ENCODE measurements at places on chromosomes 1 and 21.

DNA sequence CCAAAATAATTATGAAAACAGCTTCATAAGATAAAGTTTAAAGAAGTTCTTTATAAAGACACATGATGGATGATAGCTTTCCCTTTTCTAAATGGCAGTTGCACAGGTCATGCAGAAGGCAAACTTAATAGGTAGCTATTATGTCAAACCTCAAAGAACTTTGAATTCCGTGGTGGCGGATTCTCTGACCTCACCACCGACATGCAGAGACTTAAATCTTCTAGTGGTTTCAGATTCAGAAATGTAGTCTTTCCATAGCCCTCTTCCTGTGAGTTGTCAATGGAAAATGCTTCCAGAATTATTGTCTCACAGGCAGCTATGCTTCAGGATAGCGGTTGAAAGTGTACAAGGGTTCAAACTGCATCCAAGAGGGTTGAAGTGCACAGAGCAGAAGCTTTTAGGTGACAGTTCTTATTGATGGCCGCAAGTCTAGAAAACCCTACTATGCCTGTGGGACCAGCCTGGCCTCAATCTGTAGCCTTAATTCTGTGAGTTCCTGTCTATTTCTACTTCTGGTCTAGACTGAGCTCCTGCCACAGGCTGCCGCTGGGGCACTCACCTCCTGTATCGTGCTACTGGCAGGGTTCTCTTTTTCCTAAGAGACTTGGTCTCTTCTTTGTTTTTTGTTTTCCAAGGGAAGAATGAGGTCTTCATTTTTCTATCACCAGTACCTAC is 117.0 kb upstream of the ERRFI1 start:
- no peak for DNase-seq

GRCh38 chr1:66090859-66091457 is 298.3 kb downstream of the PDE4B start:
- DNase-seq, result no peak

DNA sequence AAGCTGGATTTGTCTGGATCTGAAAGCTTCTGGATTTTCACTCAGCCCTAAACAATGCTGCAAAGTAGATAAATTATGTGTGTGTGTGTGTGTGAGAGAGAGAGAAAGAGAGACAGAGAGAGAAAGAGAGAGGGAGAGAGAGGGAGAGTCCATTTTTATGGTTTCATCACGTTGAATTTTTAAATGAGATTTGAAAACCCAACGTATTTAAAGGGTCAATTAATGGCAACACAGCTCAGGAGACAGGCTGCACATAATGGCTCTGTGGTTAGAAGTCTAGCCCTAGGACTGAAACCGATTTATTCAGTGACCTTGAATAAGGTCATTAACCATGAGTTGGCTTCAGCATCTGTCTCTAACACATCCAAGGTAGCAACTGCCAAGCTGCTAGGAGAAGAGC is 35.3 kb upstream of the FMN2 start:
- DNase-seq, result no peak

DNA sequence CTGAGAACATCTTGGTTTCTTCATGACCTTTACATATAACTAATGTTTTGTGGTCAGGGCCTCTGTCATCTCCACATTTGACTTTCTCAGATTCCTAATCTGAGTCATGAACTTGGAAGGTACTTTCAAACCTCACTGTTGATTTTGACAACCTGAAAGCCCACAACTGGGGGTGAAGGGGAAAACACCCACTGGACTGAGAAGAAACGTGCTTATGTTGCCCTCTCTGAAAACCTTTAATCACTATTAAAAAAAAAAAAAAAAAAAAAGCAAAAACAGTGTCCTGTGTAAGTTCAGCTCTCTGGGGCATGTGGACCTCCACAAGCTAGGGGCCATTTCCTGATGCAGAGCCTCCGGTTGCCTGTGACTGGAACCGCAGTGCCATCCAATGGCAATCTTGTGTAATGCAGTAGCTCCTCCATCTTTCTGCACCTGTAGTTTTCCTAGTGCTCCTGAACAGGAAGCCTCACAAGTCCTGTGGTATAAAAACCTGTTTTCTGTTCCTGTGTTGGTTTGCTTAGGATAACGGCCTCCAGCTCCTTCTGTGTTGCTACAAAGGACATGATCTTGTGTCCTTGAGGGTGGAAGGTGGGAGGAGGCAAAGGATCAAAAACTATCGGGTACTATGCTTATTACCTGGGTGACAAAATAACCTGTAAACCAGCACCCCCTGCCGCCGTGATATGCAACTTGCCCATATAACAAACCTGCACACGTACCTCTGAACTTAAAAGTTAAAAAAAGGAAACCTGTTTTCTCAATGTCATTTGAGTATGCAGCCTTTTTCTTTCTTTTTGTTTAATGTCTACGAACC is 124.5 kb downstream of the ZNF648 start:
- peak; percentile 59 for DNase-seq

DNA sequence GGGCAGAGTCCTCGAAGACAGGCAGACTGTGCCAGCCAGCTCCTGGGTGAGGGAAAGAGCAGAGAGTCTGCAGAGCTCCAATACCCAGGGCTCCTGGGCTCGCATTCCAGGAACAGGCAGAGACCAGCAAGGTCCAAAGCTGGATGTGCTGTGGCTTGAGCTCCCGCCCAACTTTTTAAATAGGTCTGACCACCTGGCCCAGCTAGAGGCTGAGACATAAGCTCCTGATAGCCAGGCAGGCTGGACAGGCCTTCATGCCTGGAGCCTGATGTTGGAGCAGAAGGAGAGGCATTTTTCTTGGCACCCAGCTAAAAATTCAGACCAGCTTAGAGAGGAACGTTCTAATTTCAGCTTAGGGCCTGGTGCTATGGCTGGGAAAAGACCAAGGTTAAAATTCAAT is 178.4 kb upstream of the TMEM51 start:
- no peak for DNase-seq

DNA sequence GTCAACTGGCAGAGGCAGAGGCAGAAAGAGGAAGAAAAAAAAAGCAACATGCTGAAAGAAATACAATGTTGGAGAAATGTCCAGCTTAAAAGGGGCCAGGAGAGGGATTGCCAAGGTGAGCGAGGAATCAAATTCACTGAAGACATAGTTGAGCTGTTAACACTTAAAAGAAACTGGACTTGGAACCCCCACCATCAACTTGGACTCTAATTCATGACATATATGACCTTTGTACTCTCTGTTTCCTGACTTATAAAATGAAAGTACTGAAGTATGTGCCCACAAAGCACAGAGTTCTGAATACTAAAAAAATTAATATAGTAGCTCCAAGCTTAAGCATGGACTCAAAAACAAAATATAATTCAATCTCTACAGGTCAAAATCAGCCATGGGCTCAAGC is 16.1 kb downstream of the PRR9 start:
- no peak for DNase-seq
